ENCODE measurements at places on chromosomes 2 and 18.

DNA sequence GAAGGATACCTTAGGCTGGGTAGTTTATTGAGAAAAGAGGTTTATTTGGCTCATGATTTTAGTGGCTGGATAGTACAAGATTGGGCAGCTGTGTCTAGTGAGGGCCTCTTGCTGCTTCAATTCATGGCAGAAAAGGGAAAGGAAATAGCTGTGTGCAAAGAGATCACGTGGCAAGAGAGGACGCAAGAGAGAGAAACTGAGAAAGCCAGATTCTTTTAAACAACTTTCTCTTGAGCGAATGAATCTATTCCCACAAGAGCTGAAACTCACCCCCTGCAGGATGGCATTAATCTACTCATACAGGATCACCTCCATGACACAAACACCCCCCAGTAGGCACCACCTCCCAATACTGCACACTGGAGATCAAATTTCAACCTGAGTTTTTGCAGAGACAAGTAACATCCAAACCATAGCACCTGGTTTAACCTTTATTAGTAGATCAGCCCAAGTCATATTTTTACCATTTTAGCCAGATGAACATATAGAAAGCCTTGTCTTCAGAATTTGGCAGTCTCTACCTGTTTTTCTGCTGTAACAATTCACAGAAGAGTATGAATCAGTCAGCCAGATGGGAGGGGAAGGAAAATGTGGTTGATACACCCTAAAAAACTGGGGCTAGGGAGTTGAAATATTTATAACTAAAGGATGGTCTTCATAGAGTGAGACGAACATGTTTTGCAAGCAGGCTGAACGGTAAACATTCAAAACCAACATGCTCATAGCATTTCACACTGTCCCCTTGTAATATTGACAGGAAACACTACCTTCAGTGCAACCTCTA, 73.9 kb upstream of the NCKAP5 start:
- no peak for DNase-seq

- no peak for DNase-seq
Observed at GRCh38 chr2:236045251-236046235, 122.6 kb downstream of the GBX2 start.

DNA sequence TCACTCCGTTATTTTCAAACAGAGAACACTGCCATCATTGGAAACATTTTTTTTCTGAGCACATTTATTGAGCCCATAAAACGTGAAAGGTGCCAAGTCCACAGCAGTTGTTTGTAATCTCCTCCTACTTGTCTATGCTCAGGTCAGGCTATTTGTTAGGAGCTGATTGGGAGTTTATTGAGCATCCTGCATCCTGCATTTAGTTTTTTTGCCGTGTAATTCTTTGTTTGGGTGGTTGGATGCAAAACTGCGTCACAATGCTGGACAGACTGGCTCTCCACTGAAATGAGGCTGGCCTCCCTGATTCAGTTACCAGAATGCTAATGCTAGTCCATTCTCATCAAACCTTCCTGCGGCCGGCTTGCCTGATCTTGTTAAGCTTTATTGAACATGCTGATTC, 71.4 kb downstream of the RAPGEF4 start:
- no peak for DNase-seq

DNA sequence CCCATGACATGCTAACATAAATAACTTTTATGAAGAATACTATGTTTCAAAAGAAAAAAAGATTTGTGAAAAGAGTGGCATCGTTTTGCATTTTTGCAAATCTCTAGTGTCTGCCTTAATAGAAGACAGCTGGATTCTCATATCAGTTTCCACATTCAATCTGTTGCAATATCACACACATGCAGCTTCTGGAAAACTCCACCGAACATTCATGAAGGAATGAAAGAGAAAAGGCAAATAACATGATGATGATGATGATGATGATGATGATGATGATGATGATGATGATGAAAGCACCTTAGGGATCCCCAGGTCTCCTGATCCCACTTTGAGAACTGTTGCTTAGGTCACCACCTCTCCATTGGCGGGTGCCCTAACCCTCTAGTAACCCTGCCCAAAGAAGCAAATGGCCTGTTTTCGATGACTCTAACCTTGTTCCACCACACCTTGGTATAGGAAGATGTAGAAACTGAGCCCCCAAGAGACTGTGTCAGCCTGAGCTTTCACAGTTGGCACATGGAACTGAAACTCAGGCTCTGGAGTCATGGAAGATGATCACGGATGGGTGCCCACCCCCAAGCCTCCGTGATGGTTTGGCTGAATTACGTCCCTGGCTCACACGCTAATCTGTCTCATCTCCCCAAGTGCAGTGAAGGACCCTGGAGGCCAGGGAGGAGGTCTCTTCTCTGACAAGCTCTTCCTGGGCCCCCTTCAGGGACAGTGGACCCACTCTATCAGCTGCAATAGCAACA, 80.1 kb upstream of the SMAD7 start:
- peak; percentile 14 for DNase-seq

DNA sequence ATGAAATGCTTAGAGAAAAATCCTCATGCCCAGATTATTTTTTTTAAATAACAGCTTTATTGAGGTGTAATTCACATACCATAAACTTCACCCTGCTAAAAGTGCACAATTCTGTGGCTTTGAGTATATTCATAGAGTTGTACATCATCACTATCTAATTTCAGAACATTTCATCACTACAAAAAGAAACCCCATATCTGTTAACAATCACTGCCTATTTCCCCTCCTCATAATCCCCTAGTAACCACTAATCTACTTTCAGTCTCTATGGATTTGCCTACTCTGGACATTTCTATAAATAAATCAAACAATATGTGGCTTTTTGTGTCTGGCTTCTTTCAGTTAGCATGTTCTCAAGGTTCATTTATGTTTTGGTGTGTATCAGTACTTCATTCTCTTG, 51.4 kb downstream of the OSBPL1A start:
- no peak for DNase-seq

DNA sequence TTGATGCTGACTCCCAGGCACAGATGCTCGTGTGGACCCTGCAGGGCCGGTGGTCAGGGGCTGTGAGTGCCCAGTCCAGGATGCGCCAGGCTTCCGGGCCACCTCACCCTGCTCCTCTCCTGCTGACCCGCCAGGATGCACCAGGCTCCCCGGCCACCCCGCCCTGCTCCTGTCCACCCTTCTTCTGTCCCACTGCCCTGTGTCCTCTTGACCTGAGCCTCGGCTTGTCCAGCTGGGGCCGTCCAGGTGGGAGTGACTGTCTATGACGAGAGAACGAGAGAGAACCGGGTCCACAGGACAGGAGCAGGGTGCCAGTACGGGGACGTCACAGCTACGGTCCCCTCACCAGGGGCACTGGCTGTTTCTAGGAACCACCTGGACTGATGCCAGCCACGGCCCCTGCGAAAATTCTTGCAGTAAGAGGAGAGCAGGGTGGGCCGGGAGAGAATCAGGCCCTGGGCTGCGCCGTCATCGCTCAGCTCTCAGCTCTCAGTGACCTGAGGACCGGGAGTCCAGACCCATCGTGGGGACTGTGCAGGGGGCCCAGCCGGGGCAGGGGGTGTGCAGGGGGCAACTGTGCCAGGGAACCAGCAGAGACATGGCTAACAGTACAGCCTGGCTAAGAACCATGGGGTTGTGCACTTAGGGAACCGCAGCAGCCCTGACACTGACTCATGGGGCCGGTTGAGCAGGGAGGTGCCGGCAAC, 12.9 kb upstream of the NFATC1 start:
- DNase-seq, result no peak

DNA sequence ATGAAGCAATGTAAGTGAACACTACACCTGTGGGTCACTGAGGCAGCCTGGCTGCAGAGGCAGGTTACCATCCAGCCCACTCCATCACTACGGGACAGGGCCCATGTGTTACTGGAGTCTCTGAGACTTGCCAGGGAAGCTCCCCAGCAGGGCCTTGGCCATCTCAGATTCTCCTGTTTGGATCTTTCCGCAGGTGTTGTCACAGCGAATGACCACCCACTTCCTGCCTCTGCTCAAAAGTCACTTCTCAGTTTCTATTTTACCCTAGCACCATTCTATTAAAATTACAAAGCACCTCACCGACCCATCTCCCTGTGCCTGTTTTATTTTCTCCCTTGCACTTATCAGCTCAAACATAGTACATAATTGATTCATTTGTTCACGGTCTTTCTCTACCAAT, 34.5 kb upstream of the L3MBTL4 start:
- no peak for DNase-seq

DNA sequence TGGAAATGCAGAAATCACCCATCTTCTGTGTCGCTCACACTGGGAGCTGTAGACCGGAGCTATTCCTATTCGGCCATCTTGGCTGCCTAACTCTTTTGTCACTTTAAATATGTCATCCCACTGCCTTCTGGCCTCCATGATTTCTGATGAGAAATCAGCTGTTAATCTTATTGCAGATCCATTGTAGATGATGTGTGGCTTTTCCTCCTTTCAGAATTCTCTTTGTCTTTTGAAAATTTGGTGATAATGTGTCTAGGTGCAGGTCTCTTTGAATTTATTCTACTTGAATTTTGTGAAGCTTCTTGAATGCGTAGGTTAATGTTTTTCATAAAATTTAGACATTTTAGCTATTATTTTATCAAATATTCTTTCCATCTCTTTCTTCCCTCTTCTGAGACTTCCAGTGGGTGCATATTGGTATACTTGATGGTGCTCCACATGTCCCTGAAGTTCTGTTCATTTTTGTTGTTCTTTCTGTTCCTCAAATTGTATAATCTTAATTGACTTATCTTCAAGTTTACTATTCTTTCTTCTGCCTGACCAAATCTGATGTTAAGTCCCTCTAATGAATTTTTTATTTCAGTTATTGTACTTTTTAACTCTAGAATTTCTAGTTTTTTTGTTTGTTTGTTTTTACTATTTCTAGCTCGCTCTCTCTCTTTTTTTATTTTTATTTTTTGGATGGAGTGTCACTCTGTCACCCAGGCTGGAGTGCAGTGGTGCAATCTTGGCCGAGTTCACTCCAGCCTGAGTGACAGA, 90.8 kb upstream of the DLX2 start:
- no peak for DNase-seq

DNA sequence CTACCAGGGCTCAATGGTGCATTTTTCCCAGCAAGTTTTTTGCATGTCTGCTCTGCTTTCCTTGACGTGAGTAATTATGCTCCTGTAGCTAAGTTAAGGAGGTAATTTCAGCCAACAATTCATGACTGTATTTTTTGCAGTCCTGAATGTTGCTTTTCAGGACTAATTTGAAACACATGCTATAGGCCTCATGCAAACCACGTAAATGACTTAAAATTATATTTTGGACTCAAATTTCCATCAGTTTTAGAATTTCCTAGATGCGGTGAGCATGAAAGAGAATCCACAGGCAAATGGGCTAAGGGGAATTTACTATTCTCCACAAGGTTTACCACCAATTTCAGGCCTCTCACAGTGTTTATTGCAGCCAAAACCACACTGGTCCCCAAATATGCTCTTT, 589.9 kb upstream of the LRRTM1 start:
- DNase-seq, result no peak

DNA sequence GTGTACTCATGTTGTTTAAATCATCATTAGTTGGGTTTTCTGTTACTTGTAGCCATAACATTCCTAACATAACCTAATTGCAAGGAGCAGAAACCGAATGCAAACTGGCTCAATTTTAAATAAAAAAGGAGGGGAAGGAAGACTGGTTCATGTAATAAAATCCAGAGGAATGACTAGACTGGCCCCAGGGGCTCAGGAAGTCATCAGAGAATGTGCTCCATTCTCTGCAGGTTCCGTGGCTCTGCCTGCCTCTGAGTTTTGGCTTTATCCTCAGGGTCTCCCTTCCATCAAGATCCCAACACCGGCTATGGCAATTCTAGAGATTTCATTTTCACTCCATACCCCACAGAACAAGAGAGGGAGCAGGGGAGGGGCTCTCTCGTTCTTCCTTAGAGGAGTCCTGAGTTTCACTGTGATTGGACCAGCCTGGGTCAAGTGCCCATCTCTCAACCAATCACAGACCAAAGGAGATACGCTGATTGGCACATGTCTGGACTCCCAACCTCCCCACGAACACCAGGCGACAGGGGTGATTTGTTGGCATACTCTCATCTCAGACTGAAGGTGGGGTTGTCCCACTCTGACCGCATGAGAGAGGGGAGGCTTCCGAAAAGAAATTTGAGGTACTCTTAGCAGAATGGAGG, 64.8 kb downstream of the NPPC start:
- DNase-seq, result no peak

DNA sequence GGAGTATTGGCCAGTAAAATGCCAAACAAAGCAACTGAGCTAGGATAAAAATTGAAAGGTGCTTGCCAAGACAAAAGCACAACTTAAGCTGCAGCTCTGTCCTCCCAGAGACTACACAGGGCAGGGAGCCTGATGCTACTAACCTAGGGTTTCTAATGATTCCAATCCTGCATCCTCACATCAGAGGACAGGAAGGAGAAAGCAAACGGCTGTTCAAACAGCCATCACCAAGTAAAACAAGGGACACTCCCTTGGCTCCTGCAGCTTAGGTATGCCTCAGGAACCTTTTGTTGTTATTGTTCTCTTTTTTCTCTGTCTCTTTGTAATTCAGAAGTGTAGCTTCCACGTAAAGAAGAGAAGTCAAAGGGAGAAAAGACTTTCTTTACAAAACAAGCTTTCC, 99.5 kb downstream of the TCF4 start:
- DNase-seq, result no peak

DNA sequence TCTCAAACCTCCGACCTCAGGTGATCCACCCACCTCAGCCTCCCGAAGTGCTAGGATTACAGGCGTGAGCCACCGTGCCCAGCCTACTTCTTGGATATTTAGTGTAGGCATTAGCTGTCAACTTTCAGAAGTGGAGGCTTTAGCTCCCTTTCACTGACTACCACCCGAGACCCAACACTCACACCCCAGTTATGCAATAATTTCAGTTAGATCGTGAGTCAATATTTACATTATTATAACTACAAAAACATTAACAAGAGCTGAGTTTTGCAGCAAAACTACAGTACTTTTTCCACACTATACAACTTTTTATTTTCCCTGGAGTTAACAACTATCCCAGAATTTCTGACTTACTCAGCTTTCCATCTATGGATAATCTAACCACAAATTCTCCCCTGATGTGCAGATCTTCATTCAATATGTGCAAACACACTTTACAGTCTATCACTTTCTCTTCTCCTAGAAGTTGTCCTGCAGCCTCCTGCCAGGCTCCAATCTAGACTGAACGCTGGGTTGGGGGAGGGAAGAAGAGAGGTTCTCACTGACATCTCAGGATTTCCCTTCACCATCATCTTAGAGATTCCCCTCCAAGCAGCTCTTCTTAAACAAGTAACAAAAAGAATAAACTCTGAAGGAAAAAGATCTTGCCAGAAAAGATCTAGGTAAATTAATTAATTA, 10.1 kb downstream of the TBC1D8 start:
- DNase-seq, result peak; percentile 52

DNA sequence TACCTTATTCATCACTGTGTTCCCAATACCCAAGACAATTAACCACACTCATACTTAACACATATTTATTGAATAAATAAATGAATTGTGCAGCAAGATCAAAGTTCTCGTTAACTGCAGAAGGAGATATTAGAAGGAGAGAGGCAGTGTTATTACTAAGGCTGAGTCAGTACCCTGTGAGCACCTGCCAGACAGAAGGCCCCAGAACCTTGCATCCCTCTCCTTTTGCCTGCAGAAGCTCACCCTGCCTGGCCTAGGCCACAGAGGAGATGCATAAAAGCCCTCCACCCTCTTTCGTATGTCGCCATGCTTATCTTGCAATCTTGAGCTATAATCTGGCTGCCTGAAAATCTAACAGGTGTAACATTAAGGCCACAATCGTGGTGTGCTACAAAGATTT, 20.5 kb upstream of the RNF149 start:
- DNase-seq, result no peak

GRCh38 chr2:178325268-178325667, 125.7 kb downstream of the PRKRA start:
- DNase-seq, result no peak
